Left lung (tissue), 14 donors: ENCODE measurements at places on chromosomes 1 and 21. TPM values are rescaled to one million over a fixed set of nuclear protein-coding genes. Genes with fewer than 3 reads are reported as not detected.

OVAAL gene
- total RNA-seq: not detected

GRCh38 chr1:234512451-234512861 lies 33.5 kb upstream of the TARBP1 start:
- no peak for DNase-seq
- H3K4me3 ChIP-seq: no peak overlapping the region
- H3K27me3 ChIP-seq: no peaks in the 10 kb centered on the region
- no peaks in the 10 kb centered on the region for H3K36me3 ChIP-seq
- H3K27ac ChIP-seq: peak overlapping the region; percentile 25

GRCh38 chr1:175702079-175702795 lies 41.2 kb downstream of the TNR start:
- no peak overlapping the region for H3K27ac ChIP-seq
- no peaks in the 10 kb centered on the region for H3K27me3 ChIP-seq
- H3K4me1 ChIP-seq: no peaks in the 10 kb centered on the region
- no peak overlapping the region for H3K4me3 ChIP-seq

GRCh38 chr1:76068953-76069561 lies 5.5 kb upstream of the ST6GALNAC3 start:
- no peak overlapping the region for H3K4me3 ChIP-seq
- no peak overlapping the region for H3K27ac ChIP-seq
- H3K36me3 ChIP-seq: no peaks in the 10 kb centered on the region
- no peaks in the 10 kb centered on the region for H3K4me1 ChIP-seq
